ENCODE measurements at places on chromosomes 16 and 17.

- DNase-seq = peak; percentile 69
These were observed 5.1 kb upstream of the GGT6 start for GRCh38 chr17:4565209-4566141.

- no peak for DNase-seq
These were observed 104.5 kb downstream of the SNX29 start for GRCh38 chr16:12081048-12081404.

DNA sequence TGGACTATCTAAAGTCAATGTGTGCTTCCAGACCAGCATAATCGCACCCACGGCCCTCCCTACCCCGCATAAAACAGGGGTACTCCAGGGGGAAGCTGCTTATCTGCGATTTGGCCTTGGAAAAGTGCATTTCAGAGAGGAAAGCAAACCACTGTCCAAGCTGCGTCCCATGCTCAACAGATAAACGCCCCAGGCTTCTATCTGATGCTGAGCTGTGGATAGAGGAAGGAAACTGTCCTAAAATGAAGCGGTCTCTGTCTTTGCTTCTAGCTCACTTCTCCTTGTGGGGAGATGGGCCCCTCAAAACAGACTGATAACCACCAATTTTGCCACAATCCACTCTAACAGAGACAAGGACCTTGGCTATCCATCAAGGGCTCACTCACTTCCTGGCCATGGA, 160.5 kb upstream of the TNRC6C start:
- DNase-seq = no peak

DNA sequence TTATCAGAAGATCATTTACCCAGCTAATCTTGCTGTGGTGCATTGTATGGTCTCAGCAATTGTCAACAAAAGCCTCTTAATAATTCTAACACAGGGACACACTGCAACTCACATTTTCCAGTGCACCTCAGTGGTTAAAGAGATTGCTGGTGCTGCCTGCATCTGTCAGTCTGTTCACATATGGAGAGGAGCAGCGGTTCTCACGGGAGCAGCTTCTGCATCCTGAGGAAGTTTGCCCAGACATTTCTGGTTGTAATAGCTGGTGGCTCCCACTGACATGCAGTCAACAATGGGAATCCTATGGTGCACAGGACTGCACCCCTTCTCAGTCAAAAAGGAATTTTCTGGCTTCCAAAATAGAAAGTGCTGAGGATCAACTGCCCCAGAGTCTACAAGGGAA, 7.8 kb downstream of the GGA2 start:
- DNase-seq = no peak

DNA sequence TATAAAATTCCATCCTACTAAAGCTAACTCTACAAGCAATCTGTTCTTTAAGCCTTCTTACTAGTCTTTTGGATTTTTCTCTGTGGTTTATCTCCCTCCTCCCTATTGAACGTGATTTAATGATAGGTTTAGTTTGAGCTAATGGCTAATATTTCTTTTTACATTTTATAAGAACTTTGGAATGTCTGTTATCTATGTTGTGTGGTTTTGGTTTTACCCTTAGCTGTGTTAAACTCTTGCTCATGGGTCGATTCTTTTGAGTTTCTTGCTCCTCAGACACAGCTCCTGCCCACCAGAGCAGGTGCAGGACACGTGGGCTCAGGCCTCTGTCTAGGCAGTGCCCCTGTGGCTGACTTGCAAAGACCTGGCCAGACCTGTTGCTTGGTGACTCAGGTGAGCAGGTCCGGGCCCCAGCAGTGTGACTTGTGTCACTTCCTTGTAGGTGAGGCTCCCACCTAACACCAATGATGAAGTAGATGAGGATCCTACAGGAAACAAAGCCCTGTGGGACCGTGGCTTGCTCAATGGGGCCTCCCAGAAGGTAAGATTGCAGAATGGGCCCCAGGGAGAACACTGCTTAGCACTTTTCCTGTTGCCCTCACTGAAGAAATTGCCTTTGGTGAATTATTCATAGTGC, 45.1 kb downstream of the SF3B3 start:
- no peak for DNase-seq

DNA sequence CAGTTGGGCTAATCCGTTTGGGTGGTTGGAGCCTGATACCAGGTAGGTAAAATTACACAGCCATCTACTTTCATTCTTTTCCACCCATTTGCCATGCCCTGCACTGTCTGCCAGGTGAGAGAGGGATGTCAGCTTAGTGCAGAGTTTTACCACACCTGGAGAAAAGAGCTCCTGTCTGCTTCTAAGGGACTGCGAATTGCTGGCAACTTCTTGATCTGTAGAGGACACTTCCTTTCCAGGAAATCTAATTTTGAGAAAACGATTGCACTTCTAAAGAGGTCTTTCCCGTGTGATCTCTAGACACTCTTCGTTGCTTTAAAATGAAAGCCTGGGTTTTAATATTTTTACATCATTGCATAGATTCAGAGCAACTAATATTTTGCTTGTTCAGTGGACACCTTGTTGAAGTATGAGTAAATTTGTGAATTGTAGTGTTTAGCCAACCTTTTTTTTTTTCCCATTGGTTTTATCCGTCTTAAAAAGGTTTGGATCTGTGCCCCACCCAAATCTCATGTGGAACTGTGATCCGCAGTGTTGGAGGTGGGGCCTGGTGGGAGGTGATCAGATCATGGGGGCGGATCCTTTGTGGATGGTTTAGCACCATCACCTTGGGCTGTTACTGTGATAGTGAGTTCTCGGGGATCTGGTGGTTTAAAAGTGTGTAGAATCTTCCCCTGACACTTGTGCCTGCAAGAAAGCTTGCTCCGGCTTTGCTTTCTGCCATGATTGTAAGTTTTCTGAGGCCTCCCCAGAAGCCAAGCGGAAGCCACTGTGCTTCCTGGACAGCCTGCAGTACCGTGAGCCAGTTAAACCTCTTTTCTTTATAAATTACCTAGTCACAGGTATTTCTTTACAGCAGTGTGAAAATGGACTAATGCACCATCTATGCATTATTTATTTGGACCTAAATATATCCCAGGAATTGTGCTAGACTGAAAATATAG, 104.6 kb downstream of the PRKCA start:
- DNase-seq = no peak

- DNase-seq = no peak
These were observed 11.8 kb downstream of the MARCHF10 start for GRCh38 chr17:62796291-62796690.

DNA sequence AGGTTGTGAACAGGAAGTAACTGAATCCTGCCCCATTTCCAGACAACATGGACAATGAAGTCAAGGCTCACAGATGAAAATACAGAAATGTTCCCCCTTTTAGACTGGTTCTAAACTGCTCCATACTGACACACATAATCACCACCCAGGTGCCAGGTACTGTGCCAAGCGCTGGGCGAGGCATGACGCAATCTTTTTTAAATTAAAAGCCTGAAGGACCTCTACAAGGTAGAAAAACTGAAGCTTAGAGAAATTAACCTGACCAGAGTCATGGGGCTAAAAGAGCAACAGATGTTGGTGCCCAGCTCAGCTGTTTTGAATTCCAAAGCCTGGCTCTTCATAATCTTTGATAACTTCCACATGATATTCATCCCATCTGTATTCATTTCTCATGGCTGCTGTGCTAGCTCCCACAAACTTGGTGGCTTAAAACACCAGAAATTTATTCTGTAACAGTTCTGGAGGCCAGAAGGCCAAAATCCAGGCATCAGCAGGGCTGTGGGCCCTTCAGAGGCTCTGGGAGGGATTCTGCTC, 4.9 kb upstream of the RAB11FIP4 start:
- no peak for DNase-seq

DNA sequence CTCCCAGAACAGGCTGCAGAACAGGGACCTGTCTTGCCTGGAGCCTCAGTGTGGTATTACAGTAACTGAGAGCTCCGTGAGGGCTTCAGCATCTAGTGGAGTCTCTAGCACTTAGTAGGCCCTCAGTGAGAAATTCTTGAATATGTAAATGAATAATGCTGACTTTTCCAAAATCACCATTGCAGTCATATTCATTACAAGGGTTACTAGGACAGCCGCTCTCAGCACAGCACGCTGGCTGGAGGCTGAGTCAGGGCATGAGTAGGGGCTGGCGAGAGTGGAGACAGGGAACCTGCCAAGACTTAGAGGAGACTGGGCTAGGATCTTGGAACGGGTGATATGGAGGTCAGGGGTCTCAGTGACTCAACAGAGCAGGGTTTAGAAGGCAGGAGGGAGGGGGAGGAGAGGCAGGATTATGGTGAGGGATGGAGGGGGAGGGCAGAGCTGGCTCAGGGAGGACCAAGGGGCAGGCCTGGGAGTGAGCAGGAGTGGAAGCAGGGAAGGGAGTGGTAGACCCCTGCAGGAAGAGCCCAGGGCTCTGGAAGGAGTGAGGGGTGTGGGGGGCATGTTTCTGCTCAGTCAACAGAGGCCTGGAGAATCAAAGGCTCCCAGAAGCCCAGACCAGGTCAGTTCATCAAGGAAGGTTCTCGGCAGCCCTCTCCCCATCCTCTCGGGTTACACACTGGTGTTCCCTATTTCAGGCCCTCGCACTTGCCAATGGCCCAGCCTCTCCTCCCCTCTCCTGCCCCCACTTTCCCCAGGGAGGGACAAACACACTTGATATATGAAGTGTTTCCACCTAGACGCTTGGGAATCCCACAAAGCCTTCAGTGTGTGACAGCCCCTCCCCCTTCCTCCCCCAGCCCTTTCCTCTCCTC, 42.3 kb downstream of the FZD2 start:
- DNase-seq = peak; percentile 45

DNA sequence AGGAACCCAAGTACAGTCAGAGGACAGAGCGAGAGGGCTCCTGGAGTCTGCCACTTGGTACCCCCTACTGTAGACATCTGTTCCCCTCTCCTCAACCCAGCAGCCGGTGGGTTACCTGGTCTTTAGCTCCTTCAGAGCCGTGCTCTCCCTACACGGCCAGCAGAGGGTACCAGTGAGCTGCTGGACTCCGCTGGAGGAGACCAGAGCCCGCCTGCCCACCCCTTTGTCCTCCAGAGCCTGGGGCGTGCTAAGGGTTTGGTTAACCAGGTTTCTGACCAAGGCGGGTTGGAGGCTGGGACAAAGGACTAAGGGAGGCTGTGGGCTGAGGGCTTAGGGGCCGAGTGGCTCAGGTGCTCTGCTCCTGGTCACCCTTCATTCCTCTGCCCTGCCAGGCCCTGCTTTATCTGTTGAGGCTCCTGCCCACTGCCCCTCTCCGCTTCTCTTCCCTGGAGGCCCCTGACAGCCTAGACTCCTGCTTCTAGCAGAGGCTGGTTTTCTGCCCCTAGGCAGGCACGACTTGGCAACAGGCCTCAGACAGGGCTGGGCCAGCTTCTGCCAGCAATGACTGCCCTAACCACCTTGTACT, 2.7 kb upstream of the HSD11B2 start:
- DNase-seq = peak; percentile 56

GRCh38 chr16:30920891-30921290, 2.5 kb upstream of the FBXL19 start:
- no peak for DNase-seq

DNA sequence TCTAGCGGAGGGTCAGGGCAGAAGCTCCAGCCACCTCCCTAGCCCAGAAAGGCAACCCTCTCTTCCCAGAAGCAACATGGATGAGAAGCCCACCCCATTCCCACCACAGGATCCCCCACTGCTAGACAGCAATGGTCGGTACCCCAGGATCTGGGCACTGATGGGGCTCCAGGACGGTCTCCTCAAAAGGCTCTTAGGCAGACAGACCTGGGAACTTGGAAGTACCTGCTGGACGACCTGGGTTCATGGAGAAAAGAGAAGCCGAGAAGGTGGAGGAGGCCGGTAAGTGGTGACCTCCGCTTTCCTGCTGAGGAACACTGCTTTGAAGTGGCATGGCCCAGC, 96.6 kb downstream of the TBC1D16 start:
- DNase-seq = no peak

- DNase-seq = no peak
These were observed 1965.9 kb downstream of the TP53TG3F start for GRCh38 chr16:35425270-35425669.

GRCh38 chr17:45225964-45226530, 4.4 kb downstream of the FMNL1 start:
- peak; percentile 68 for DNase-seq

- DNase-seq = no peak
These were observed 42.5 kb downstream of the PLCG2 start for GRCh38 chr16:81821436-81822128.

GRCh38 chr16:11797957-11798299, 870 bp upstream of the ZC3H7A start:
- DNase-seq = no peak

DNA sequence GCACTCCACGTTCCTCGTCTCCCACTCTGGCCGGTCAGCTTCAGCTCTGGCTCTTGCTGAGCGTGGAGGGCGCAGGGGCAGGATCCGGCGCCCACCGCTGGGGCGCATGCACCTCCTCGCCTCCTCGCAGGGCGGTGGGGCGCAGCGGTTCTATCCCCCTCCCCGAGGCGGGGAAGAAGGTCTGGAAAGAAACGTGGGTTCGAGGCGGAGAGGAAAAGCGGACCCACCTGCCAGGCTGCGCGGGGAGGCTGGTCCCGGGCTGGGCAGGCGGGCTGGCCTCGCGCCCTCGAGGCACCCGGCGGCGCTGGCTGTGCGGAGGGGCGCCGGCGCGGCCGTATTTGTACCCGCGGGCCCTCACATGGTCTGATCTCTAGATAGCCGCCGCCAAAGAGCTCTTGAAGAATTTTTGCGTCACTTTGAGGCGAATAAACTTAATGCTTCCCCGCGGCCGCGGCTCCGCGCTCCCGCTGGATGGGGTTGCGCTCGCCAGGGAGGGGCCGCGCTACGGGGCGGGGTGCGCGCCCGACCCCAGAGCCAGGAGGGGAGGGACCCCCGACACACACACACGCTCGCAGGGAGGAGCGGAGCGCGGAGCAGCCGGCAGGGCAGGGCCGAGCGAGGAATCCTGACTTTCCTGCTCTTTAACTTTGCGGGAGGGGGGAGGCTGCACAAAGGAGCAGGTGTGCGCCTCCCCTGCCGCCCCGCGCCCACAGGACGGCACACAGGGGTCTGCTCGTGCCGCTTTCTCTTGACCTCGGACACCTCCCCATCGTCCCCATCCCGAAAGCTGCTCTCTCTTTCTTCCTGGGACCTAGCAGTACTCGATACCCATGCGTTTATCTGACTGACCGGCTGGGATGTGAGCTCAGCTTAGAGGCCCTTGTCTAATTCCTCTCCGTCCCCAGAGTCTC, at the start of gene SLC6A4:
Gene SLC6A4, minus strand, starts transcription at position 312 of the 911 bp plus-strand sequence. CDS start 13,739 bp downstream, outside the sequence.
- no peak for DNase-seq

DNA sequence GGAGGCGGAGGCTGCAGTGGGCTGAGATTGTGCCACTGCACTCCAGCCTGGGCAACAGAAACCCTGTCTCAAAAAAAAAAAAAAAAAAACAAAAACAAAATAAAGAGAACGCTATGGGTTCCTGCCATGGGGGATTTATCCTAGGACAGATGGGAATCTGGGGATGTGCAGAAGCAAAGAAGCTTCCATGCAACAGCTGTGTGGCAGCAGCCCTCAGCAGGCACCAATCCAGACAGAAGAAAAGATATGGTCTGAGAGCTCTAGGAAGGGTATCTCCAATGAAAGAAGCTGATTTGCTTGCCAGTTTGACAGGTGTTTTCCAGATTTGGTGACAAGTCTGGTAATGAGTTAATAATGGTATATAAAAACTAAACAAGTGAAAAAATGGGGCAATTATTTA, 11.6 kb downstream of the MYO19 start:
- no peak for DNase-seq

DNA sequence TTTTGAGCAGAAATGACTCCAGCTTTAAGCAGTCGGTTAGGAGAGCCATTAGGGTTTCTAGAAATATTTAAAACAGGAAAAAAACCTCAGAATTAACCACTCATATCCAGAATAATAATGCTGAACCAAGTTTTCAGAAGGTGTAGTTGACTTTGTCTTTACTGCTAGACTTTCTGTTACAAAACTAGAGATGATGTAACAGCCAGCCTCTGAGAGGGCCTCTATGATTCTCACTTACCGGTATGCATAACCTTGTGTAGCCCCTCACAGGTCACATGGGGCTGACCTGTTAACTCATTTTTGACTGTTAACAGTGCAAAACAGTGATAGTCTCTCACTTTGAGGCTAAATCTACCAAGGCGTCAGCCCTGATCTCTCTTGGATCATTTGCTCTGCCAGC, 74.3 kb downstream of the TEX14 start:
- DNase-seq = no peak
